ENCODE measurements at places on chromosomes 5 and 9.

- DNase-seq: no peak
Measured at GRCh38 chr5:112528928-112529327, 109.9 kb upstream of the EPB41L4A start.

- DNase-seq: no peak
Measured at GRCh38 chr5:27701931-27702903, 663.8 kb upstream of the CDH9 start.

- DNase-seq: no peak
Measured at GRCh38 chr5:172771439-172772111, 580 bp upstream of the DUSP1 start.

DNA sequence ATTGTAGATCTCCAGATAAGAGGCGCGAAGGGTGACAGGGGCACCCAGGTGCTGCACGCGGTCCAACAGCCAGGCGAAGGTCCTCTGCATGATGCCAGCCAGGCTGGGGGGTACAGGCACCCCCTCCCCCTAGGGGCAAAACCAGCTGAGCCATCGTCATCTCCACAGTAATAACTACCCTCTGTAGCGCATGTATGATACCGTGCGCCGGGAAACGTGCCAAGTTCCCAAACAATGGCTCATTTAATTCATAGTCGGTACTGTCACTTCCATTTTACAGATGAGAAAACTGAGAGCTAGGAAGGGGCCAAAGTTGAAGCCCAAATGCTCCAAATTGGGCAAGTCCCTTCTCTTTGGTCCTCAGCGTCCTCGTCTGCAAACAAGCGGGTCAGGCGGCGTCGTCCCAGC, 1.5 kb downstream of the KIF12 start:
- no peak for DNase-seq

DNA sequence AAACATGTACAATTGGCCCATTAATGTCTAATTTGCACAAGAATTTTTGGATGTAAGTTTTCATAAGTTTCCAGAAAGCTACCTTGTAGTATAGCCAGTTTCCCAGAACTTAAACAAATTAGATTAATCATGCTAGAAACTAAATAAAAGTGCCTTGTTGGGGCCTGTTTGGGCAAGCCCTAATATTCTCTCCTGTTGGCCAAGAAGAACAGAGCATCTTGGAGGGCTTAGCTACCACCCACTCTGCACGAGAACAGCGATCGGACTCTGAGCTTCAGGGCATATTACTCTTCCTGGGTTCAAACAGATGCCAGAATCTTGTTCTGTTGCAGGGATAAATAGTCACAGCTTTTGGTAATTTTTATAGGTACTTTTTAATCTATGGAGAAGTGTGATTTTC, 88.2 kb downstream of the GAS1 start:
- DNase-seq: no peak

DNA sequence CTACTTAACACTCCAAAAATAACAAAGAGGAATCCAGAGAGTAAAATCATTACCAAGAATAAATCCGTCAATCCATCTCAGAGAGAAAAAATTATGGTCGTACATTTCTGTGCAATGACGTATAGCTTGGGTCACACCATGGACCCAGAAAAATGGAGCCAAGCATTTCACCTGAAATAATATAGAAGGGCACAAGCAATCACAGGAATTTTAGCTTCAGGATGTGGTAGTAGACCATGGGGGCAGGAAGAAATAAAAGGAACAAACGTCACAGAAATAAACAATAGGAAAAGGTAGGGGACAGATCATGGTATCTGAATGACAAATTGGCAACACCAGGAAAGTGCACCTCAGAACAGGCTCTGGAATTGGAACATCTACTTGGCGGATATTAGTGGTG, 231.0 kb downstream of the PLK2 start:
- no peak for DNase-seq

- DNase-seq: no peak
Measured at GRCh38 chr5:123066016-123066415, 23.0 kb upstream of the PRDM6 start.

- no peak for DNase-seq
Measured at GRCh38 chr5:83496626-83497025, 25.1 kb downstream of the VCAN start.

DNA sequence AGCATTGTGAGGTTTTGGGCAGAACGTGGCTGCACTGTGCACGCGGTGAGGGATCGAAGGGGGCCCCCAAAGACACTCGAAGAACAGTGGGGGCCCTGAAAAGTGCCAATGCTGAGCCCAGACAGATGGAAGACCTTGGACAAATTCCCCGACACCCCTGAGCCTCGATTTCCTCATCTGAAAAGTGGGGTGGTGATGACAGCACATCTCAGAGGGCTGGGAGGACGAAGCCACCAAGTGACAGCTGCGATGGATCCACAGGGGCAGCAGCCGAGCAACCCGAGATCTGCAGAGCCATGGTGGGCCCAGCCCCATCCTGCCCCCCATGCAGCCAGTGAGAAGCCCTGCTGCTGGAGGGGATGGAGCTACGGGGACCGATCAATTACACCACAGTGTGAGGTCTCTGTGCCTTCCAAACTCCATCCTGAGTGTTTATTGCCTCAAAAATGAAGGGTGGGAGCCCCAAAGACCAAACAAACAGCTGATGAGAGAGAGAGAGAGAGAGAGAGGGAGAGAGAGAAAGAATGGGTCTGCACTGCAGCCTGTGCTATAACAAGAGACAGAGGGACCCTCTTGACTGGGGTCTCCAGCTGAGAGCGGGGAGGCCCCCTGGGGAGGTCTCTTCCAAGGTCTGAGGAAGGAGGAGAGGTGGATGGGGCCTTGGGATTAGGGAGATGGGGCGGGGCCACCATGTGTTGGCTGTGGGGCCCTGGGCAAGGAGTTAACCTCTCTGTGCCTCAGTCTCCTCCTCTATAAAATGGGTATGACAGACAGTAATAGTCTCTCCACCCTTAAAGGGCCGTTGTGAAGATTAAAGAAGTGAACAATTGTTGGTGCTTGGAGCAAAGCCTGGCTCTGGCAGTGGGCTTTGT, 134.4 kb upstream of the IER5L start:
- no peak for DNase-seq

- DNase-seq: no peak
Measured at GRCh38 chr9:116432051-116432450, 255.1 kb upstream of the TRIM32 start.

- DNase-seq: no peak
Measured at GRCh38 chr5:65203746-65204145, 278.0 kb downstream of the ADAMTS6 start.

DNA sequence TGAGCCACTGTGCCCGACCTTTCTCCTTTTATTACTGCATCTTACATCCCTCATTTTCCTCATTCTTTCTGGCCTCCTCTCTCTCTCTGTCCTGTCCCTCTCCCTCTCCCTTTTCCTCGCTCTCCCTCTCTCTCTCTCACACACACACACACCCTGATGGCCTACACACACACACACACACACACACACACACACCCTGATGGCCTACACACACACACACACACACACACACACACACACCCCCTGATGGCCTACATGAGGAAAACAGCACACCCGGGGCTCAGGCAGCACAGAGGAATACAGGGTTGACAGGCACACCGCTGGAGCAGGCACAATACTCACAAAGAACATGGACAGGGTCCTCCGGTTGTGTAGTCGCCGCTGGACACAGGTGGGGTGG, 3.8 kb upstream of the FCHSD1 start:
- DNase-seq: no peak

DNA sequence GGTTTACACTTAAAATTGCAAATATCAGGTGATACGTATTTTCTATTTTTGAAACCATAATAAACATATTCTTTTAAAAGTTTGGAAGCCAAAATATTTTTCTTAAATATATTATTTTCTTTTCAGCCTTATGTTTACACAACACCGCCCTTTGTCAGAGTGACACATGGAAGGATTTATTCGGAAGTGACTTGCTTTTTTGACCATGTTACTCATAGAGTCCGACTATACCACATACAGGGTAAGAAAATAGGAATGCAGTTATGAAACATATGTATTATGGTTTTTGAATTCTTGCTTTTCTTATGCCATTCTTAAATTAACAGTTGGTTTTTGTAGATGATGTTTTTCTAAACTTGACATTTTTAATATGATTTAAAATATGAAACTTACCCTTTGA, 133.9 kb downstream of the MAN2A1 start:
- DNase-seq: no peak

GRCh38 chr5:134902071-134902801, 2.7 kb upstream of the PCBD2 start:
- no peak for DNase-seq

GRCh38 chr5:42927730-42928129, 112.4 kb downstream of the ANXA2R start:
- DNase-seq: no peak

- DNase-seq: no peak
Measured at GRCh38 chr5:124634228-124634739, 112.2 kb downstream of the ZNF608 start.

- no peak for DNase-seq
Measured at GRCh38 chr5:67268231-67269021, 71.8 kb upstream of the CD180 start.

- no peak for DNase-seq
Measured at GRCh38 chr5:171582849-171583248, 163.4 kb downstream of the FGF18 start.

- DNase-seq: no peak
Measured at GRCh38 chr9:27489087-27489876, 34.8 kb upstream of the IFNK start.

DNA sequence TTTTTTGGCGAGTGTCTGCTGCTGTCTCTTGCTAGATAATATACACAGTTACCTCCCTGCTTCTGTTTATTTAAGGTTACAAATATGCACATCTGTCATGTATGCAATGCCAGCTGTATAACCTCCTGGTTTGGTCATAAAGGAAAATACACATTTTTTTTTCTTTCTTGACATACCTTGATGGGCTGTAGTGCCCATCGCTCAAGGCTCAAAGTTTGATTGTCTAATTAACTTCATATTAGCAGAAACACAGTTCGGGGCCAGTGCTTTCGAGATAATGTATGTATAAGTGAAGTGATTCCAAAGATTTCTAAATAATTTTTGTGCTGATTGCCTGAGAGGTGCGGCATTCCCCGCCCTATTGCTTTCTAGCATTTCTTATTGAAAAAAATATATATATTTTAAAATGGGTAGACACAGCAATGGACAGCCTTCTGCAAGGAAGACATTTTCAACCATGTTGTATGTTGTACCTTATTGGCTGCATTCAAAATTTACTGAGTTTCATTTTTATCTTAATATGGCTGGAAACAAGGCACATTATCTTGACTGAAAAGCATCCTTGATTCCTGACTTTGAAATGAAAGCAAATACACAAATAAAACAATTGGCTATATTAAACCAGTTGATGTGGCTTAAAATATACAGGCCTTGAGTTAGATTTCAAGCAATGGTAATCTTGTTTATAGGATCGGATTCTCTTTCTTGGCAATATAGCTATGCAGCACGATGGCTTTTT, 206.2 kb downstream of the MEF2C start:
- DNase-seq: no peak

DNA sequence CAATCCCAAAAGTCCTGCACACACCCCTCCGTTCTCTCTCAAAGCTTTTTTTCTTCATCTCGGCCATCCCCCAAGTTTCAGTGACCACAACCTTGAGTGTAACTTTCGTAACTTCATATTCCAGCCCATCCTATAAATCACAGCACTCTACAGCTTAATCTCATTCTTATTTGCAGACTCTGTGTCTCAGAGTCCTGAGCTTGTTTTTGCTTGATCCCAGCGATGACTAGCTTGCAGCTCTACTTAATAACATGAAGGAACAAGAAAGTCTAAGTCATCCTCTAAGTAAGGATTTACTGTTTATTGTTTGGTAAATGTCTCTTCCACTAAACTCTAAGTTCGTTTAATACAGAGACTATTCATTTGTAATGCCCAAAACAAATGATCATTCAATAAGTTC, 2.6 kb upstream of the SPDL1 start:
- no peak for DNase-seq

- no peak for DNase-seq
Measured at GRCh38 chr5:63555874-63556273, 406.4 kb downstream of the HTR1A start.

GRCh38 chr9:13186091-13186490, 93.4 kb downstream of the MPDZ start:
- no peak for DNase-seq

GRCh38 chr5:59358005-59358861, 535.3 kb downstream of the PDE4D start:
- DNase-seq: no peak

GRCh38 chr9:133735931-133736330, 2.2 kb downstream of the SARDH start:
- DNase-seq: no peak

GRCh38 chr9:111645806-111646205, 14.7 kb downstream of the DNAJC25 start:
- no peak for DNase-seq

DNA sequence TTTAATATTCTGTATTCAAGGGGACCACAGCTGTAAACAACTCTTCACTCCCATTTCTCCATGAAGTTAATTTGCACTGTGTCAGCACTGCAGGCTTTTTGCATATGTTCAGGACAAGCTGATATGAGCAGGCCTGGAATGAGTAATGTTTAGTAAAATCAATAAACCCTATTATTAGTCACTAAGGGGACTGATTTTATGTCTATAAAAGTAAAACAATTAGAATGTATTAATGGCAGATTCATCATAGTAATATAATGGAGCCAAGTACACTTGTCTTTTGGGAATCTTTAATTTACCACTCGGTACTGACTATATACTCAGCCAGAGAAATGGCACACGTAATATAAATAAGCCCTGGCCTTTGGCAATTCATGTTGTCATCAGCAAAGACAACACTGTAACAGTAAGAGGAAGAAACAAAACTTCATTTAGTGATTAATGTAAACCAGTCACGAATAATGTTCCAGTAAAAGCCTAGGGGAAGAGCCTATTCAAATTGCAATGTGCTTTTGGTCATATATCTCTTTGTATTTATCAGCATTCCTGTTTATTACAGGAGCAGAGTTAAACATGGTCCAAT, 111.6 kb downstream of the ZNF608 start:
- DNase-seq: no peak

GRCh38 chr5:149872351-149873040, 72.1 kb downstream of the PDE6A start:
- DNase-seq: no peak

DNA sequence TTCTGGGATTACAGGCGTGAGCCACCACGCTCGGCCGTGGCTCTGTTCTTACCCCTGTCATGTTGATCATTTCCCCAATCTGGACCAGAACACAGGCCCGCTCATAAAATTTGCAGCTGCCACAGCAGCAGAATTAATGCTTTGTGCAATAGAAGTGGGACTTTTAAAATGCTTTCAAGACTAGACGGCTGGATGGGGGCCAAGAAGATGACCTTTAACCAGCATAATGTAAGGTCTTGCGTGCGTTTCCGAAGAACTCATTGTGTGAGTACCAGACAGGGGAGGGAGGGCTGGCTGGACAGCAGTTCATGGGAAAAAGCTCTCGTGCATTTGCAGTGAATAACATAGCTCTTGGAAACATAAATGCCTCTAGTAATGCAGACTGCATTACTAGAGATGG, 3.5 kb upstream of the WDR38 start:
- no peak for DNase-seq

- no peak for DNase-seq
Measured at GRCh38 chr9:107867738-107868137, 378.2 kb upstream of the KLF4 start.

GRCh38 chr5:180806351-180807011, 3.9 kb upstream of the MGAT1 start:
- no peak for DNase-seq

All from activated naive CD4-positive, alpha-beta T cell (primary cell).